Activated naive CD4-positive, alpha-beta T cell treated with anti-CD3 and anti-CD28 coated beads, Interleukin-2, amount 10 ng/mL, durations not matched to agents 7 days and 5 days (primary cell): ENCODE measurements at places on chromosomes 13 and 19.
A peak's percentile ranks its signal among the peaks of the same experiment; 100 is the strongest.

GRCh38 chr19:53537521-53538377 lies at the start of gene ZNF331:
Gene ZNF331, plus strand, starts transcription at chr19:53538145. Its CDS starts 31,232 bp downstream, at chr19:53569377.
- H3K4me1 ChIP-seq = peaks cover 22% of the 10 kb centered on the region
- H3K36me3 ChIP-seq = peaks cover 33% of the 10 kb centered on the region
- peak; percentile 87 for DNase-seq
- no peaks in the 10 kb centered on the region for H3K27me3 ChIP-seq

GRCh38 chr19:22616659-22617058 lies 17.5 kb upstream of the ZNF492 start:
- H3K4me1 ChIP-seq = no peaks in the 10 kb centered on the region
- H3K27ac ChIP-seq = no peak overlapping the region
- H3K27me3 ChIP-seq = no peaks in the 10 kb centered on the region
- no peak for DNase-seq
- no peak overlapping the region for H3K4me3 ChIP-seq
- H3K36me3 ChIP-seq = no peaks in the 10 kb centered on the region

- H3K27me3 ChIP-seq = no peaks in the 10 kb centered on the region
- H3K27ac ChIP-seq = no peak overlapping the region
- DNase-seq = no peak
- no peaks in the 10 kb centered on the region for H3K36me3 ChIP-seq
- H3K4me3 ChIP-seq = no peak overlapping the region
These were observed 532.7 kb upstream of the SPRY2 start for GRCh38 chr13:80873589-80873988.

- H3K4me3 ChIP-seq = no peak overlapping the region
- no peaks in the 10 kb centered on the region for H3K27me3 ChIP-seq
These were observed 6.1 kb upstream of the C13orf46 start for GRCh38 chr13:113979791-113980471.
